Fibroblast of lung (primary cell): ENCODE measurements at places on chromosomes 6 and 20.

GRCh38 chr6:137764464-137764863, 102.6 kb upstream of the TNFAIP3 start:
- H3K36me3 ChIP-seq, result no peaks in the 10 kb centered on the region
- H3K27ac ChIP-seq, result no peak overlapping the region
- no peaks in the 10 kb centered on the region for H3K4me1 ChIP-seq
- no peak overlapping the region for H3K4me3 ChIP-seq

GRCh38 chr6:169623343-169623742, 78.5 kb downstream of the WDR27 start:
- no peak overlapping the region for H3K4me3 ChIP-seq
- H3K27me3 ChIP-seq, result no peaks in the 10 kb centered on the region
- no peak for DNase-seq
- no peaks in the 10 kb centered on the region for H3K36me3 ChIP-seq
- peaks cover 15% of the 10 kb centered on the region for H3K4me1 ChIP-seq

GRCh38 chr20:44414346-44414714, 58.8 kb downstream of the HNF4A start:
- H3K4me3 ChIP-seq, result no peak overlapping the region
- H3K27ac ChIP-seq, result no peak overlapping the region
- H3K4me1 ChIP-seq, result no peaks in the 10 kb centered on the region
- DNase-seq, result no peak

GRCh38 chr6:112030206-112030960, 23.5 kb upstream of the CCN6 start:
- peaks cover 2% of the 10 kb centered on the region for H3K27me3 ChIP-seq
- no peaks in the 10 kb centered on the region for H3K4me1 ChIP-seq
- H3K36me3 ChIP-seq, result no peaks in the 10 kb centered on the region
- DNase-seq, result no peak

GRCh38 chr6:44176130-44176761, 17.6 kb downstream of the CAPN11 start:
- no peak for DNase-seq
- no peaks in the 10 kb centered on the region for H3K36me3 ChIP-seq
- no peaks in the 10 kb centered on the region for H3K27me3 ChIP-seq

DNA sequence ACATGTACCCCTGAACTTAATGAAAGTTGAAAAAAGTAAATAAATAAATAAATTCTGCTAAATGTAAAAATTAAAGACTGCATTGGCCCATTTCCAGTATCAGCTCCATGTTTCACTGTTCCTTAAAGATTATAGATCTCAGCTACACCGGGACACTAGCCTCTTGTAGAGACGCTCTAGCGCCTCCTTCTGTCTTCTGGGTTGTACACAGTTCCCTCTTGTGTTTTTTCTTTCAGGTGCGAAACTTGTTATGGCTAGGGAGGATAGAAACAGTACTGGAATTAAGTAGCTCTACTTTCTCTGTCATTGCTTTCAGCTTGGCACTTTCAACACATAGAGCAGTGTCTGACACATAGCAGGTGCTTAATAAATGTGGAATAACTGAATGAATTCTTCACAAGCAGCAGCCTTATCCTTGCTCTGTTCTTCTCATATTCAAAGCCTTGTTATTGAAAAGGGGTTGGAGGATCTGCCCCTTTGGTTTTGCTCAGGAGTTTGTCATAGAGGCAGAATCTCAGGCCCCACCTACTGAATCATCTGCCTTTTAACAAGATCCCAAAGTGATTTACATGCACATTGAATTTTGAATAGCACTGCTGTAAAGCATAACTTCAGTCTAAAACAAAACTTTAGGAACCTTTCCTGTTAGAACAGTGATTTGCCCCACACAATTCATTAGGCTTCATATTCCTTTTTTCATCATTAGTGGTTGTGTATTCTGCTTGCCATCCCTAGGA, 92.3 kb downstream of the FIG4 start:
- no peak for DNase-seq
- H3K4me3 ChIP-seq, result no peak overlapping the region
- H3K27ac ChIP-seq, result no peak overlapping the region
- no peaks in the 10 kb centered on the region for H3K27me3 ChIP-seq

- no peaks in the 10 kb centered on the region for H3K36me3 ChIP-seq
- H3K27ac ChIP-seq, result no peak overlapping the region
Observed at GRCh38 chr6:165117121-165117520, 192.3 kb downstream of the C6orf118 start.

GRCh38 chr6:157838718-157839430, 15.8 kb downstream of the SNX9 start:
- DNase-seq, result no peak
- no peak overlapping the region for H3K27ac ChIP-seq
- H3K4me1 ChIP-seq, result peaks cover 14% of the 10 kb centered on the region
- H3K36me3 ChIP-seq, result no peaks in the 10 kb centered on the region
- no peak overlapping the region for H3K4me3 ChIP-seq

DNA sequence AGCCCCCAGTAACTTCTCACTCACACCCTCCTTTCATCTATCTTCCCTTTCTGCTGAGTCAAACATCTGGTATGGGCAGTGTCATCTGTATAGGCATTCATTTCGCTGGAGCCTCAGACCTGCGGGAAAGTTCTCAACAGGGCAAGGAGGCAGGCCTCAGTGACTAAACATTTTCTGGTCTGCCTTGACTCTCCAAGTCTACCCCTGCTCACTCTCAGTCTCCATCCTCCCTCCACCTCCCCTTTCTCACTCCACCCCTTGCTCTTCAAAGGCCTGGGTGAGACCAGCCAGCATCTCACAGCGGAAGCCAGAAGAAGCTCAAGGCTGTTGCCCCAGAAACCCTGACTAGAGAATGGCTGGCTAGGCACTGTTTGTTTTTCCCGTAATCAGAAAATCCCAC, 105.0 kb upstream of the BEND6 start:
- DNase-seq, result peak; percentile 90
- peak overlapping the region; percentile 76 for H3K4me3 ChIP-seq
- H3K36me3 ChIP-seq, result peaks cover 1% of the 10 kb centered on the region
- no peaks in the 10 kb centered on the region for H3K27me3 ChIP-seq

GRCh38 chr20:4593149-4593525, 128.6 kb upstream of the PRND start:
- no peak for DNase-seq
- no peaks in the 10 kb centered on the region for H3K4me1 ChIP-seq
- no peak overlapping the region for H3K4me3 ChIP-seq

DNA sequence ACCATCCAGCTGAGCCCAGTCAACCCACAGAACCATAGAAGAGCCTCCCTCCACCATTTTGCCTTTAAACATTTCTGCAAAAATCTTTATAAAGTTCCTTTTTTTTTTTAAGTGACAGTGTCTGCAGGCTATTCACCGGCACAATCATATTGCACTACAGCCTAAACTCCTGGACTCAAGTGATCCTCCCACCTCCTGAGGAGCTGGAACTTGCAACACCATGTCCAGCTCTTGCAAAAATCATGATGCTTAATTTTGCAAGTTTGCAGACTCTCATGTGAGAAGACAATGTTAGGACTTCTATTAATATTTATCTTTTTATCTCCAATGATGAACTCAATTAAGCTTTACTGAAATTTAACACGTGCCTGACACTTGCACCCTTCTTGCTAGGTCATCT, 88.8 kb downstream of the INSM1 start:
- H3K27me3 ChIP-seq, result no peaks in the 10 kb centered on the region
- peaks cover 5% of the 10 kb centered on the region for H3K4me1 ChIP-seq
- DNase-seq, result no peak
- no peak overlapping the region for H3K4me3 ChIP-seq
- H3K27ac ChIP-seq, result no peak overlapping the region

GRCh38 chr6:70957284-70957617, 391 bp upstream of the B3GAT2 start:
- peak; percentile 1 for DNase-seq
- H3K27ac ChIP-seq, result no peak overlapping the region
- no peaks in the 10 kb centered on the region for H3K36me3 ChIP-seq
- H3K4me3 ChIP-seq, result peak overlapping the region; percentile 32

DNA sequence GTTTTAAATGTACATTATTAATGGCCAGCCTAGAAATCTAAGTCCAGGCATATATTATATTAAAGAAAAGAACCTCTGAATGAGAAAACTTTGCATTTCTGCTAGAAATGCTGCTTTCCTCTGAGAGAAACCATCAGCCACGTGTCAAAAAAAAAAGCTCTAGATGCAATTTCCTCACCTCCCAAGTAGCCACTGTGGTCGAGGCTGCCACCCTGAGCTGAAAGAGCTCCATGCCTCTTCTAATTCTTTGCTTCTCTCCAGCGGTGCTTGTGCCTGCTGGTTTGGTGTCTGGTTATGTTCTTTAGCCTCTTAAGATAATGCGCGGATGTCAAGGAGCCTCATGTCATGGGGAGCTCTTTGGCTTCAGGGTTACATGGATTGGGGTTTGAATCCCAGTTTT, 316.0 kb downstream of the TFAP2C start:
- H3K36me3 ChIP-seq, result no peaks in the 10 kb centered on the region
- DNase-seq, result no peak
- H3K4me1 ChIP-seq, result no peaks in the 10 kb centered on the region
- no peaks in the 10 kb centered on the region for H3K27me3 ChIP-seq
- no peak overlapping the region for H3K27ac ChIP-seq
